ENCODE measurements at places on chromosomes 1 and 21.

DNA sequence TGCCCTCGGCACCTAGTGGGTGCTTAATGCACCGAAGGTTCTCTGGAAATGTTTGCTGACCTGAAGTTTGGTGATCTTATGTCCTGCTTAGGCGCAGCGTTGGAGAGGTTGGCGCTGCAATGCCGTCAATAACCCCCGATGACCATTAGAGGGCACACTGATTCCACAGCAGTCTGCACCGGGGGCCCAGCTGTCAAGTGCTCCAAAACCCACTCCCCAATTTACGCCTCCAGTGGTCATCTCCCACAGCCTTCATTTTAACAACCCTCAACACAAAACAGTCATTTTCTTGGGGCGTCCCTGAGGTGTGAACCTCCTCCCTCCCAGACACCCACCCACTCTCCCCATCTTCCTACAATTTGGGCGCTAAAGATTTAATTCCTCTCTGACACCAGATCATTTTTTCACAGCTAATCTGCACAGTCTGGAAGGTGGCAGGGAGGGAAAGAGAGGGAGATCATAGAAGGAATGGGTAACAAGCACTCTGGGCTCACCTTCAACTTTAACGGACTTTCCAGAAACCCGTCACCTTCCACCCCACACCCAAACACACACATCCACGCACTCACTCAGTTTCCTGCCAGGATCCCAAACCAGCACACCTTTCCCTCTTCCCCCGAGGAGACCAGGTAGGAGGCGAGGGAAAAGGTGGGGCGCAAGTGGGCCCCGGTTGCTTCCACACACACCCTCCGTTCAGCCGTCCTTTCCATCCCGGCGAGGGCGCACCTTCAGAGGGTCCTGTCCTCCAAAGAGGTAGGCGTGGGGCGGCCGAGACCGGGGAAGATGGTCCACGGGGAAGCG lies 570 bp upstream of the NPR1 start:
- peak; percentile 17 for DNase-seq

DNA sequence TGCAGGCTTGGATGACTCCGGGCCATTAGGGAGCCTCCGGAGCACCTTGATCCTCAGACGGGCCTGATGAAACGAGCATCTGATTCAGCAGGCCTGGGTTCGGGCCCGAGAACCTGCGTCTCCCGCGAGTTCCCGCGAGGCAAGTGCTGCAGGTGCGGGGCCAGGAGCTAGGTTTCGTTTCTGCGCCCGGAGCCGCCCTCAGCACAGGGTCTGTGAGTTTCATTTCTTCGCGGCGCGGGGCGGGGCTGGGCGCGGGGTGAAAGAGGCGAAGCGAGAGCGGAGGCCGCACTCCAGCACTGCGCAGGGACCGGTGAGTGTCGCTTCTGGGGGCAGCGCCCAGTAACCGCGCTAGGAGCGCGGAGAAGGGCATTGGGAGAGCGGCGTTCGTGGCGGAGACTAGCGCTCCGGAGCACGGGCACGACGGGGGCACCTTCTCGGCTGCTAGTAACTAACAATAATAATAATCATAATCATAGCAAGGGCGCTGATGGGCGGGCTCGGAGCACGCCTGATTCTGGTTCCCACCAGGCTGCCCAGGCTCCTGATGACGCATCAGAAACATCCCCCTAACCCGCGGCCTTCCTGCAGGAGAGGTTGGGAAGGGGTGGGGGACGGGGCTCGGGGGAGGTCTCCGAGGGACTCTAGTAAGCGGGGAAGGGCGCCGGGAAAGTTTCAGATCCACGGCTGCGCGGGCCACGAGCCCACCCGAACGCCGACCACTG lies at the start of gene MX1:
Gene MX1, plus strand, starts transcription at position 286 of the 722 bp plus-strand sequence. CDS start 5,832 bp downstream, outside the sequence.
- DNase-seq, result peak; percentile 79

DNA sequence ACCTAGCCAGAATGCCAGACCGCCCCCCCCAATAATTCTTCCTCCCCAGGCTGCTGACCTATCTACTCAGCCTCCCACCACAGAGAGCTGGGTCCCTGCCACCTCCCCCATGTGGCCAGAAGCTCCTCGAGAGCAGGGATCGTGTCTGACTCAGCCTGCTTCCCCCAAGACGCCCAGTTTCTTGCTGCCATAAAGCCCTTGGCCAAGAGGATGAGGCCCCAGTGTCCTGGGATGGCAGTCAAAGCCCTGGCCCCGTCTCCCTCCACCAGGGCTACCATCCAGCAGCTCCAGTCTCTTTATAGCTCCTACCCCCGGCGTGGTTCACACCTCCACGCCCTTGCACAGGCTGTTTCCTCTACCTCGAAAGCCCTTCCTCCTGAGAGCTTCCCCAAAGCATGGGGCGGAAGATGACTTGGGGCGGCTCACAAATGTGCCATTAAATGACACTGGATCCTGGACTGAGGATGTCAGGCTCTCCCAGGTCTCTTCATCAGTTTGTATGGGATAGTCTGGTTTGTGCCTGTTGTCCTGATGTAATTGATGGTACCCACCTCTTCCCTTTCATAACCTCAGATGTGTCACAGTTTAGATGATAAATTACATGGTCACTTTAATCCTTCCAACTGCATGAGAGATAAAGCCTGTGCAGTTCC lies 13.2 kb downstream of the ADGRB2 start:
- DNase-seq, result no peak

DNA sequence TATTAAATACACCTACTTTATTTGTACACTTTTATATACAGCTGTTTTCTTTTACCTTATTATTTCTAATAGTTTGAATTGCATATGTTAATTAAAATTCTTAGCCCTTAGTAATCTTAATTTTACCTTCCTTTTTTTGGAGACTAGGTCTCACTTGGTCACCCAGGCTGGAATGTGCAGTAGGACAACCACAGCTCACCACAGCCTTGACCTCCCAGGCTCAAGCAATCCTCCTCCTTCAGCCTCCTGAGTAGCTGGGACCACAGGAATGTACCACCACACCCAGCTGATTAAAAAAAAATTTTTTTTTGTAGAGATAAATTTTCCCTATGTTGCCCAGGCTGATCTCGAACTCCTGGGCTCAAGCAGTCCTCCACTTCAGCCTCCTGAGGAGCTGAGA lies 15.0 kb upstream of the SDC3 start:
- DNase-seq, result no peak

- DNase-seq, result no peak
Observed at GRCh38 chr1:9985001-9985400, 12.0 kb upstream of the RBP7 start.
